ENCODE measurements at places on chromosomes 5 and 9.

GRCh38 chr5:52831786-52832511, 44.2 kb downstream of the ITGA1 start:
- no peak for DNase-seq

DNA sequence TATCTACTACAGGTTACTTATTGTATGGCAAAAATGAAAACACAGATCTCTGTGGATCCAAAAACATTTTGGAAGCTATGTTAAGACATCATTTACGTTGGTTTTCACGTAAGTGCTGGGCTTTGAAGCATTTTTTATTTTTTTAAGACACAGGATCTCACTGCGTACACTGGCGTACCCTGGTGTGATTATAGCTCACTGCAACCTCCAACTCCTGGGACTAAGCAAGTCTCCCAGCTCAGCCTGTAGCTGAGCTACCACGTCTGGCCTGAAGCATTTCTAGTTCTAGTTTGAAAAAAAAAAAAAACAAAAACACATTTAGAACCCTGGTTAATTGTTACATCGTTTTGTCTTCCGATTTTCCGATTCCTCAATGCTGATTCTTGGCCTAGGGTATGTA, 131.3 kb downstream of the AOPEP start:
- DNase-seq, result no peak

DNA sequence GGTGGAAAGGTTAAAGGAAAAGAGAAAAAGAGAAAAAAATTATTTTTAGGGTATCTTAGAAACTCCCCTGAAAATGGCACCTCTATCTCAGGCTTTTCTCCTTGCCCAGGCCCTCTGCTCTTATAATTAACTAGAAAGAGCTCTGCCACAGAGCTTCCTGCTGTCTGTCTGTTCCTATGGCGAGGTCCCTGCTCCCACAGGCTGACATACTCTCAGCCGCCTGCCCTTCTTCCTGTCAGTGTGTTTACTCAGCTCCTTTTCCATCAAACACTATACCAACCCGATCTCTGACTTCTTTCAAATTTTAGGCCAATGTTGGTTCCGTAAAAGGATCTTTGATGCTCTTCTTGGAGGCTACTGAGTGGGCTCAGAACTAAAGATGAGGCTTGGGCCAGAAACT, 482.6 kb downstream of the DMAC1 start:
- DNase-seq, result no peak

DNA sequence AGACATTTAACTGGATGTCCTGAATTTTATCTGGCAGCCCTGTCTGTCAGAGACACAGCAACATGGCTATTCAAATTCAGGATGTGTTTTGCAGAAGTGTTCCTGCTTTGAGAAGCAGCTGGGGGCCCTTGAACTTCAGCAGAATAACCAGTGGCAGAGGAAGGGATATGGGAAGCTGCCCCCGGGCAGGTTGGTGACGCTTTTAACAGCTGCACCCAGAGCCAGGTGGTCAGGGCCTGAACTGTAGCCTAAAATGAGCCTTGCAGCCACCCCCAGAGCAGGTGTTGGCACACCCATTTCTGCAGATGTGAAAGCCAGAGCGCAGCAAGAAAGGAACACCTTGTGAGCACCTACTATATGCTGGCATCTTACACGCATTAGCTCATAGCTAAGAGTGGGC, 128.7 kb upstream of the BOD1 start:
- DNase-seq, result peak; percentile 51

DNA sequence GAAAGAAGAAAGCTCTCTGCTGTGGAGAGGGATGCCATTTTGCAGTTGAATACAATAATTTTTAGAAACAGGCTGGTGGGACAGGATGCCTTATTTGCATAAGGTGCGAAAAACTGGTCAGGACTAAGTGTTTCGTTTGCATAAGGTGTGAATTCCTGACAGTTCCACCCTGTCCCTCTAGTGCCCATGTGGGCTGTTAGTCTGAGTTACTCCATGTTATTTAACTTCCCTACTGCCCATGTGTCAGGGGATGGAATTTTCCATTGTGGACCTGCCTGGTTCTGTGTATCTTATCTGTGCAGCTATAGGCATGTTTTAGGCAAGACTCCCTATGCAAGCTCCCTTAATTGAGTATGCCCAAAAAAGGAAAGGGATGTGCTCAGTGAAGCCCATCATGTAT, 35.3 kb upstream of the NFIL3 start:
- DNase-seq, result no peak

DNA sequence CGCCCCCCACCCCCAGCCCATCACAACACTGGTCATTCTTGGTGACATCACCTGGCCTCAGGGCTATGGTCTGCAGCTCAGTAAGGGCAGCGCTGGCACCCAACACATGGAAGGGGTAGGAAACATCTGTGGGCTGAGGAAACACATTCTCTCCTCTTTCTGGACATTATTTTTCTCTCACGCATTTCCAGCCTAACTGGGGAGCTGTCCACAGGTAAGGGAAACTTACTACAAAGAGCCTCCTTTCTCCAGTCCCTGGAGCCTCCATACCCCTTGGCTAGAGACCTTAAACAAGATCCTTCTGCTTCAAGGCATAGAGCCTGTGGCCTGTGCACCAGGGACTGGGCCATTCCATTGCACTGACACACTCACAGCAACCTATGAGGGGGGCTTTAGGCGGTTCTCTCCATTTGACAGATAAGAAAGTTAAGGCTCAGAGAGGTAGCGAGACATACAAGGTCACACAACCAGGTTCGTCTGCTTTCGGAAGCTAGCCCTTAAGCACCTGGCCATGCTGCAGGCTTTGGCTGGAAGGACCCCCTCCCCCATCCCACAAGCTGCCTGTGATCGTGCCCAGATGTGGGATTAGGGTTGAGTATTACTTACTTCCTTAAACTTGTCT, 40.7 kb downstream of the CXXC5 start:
- DNase-seq, result peak; percentile 24

GRCh38 chr5:8869932-8870331, 675.9 kb downstream of the SEMA5A start:
- DNase-seq, result no peak

DNA sequence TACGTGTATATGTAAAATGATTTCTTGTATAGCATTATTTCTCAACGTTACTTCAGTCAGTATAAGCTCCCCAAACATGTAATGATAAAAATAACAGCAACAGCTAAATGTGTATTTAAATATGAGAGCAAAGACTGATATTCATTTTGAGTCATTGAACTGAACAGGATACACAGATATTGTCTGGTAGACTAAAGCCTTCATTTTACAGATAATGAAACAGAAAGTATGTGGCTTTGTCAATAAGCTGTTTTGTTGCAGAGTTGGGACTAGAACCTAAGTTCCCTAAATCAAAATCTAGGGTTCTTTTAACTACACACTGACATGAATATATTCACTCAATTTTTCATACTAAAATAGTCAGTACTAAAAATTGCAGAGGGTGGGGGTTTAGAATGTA, 80.4 kb upstream of the MARCHF11 start:
- DNase-seq, result no peak

- no peak for DNase-seq
Observed at GRCh38 chr9:4301296-4301695, 1.4 kb upstream of the GLIS3 start.

DNA sequence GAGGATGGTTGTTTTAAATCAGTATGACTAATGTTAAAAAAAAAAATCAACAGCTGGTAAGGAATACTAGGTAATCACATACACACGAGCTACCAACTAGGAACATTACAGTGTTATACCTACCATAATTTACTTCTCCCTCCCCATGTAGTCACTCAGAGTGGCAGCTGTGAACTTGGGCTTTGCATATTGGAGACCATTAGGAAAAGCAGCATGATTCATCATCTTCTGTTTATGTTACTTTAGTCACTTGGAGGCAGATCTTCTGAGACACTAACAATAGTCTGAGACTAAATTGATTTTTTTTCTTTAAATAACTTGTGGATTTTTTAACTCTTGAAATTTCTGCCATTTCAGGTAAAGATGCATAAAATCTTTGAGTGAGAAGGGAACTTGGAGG, 141.5 kb upstream of the NR4A3 start:
- DNase-seq, result no peak

GRCh38 chr5:78552729-78553342, 95.7 kb downstream of the LHFPL2 start:
- no peak for DNase-seq

All from ELF-1 (cell line).